OCI-LY7 (cell line): ENCODE measurements at places on chromosomes 11 and 22. TPM values are rescaled to one million over a fixed set of nuclear protein-coding genes. Genes with fewer than 3 reads are reported as not detected.

DNA sequence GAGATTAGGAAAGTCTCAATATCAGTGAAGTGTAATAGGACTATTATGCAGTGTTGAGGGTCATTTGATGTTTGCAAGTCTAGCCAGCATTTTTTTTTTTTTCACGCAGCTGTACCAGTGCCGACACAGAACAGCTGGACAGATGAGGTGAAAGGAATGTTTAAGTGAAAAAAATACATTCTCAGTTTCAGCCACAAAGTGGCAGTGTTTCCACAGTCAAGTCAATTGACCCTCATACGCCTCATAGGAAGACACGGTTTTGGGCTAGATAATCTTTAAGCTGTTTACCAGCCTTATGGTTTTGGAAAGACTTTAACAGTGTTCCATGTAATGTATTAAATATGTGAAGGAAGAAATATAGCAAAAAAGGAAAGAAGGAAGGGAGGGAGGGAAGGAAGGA is 349.9 kb upstream of the ANO3 start:
- DNase-seq = peak; percentile 87

GRCh38 chr22:31104869-31105268 is 2.5 kb downstream of the SELENOM start:
- no peak for DNase-seq

GRCh38 chr11:37632748-37633147 is 1034.7 kb upstream of the RAG2 start:
- DNase-seq = no peak

CARD18 gene
- not detected in 2 replicates for total RNA-seq

DNA sequence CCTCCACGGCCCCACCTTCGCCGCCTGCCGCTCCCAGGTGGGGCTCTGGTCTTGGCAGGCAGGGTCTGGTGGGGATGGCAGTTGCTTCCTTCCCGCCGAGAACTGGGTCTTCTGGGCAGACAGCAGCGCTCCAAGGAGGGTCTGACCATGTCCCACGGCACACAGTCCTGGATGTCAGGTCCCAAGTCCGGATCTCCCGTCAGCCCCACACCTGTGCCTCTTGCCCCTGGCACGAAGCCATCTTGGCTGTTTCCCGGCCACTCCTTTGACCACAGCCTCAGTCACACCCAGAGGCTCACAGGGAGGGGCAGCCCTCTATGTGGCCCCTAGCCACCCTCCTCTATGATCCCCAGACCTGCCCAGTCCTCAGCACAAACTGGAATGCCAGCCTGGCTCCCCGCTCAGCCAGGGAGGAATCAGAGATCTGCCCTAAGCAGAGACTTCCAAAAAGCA is 14.3 kb downstream of the MUC5B start:
- DNase-seq = no peak

- DNase-seq = peak; percentile 32
Observed at GRCh38 chr11:1336836-1337646, 27.6 kb upstream of the TOLLIP start.

DNA sequence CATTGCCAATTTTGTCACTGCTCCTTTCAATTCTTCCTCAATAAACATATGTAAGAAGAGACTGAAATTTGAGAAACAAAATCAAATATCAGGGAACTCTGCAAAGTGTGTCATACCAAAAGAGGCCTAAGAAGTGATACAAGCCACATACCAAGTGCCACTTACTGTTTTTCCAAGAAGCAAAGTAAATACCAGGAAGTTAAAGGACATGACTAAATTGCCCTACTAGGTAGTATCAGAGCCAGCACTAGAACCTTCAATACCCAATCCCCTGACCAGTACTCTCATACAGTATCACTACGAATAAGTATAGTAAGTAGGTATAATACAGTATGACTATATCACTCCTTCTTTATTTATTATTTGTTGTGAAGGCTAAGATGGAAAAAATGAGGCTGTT is 13.6 kb downstream of the MAML2 start:
- no peak for DNase-seq

DNA sequence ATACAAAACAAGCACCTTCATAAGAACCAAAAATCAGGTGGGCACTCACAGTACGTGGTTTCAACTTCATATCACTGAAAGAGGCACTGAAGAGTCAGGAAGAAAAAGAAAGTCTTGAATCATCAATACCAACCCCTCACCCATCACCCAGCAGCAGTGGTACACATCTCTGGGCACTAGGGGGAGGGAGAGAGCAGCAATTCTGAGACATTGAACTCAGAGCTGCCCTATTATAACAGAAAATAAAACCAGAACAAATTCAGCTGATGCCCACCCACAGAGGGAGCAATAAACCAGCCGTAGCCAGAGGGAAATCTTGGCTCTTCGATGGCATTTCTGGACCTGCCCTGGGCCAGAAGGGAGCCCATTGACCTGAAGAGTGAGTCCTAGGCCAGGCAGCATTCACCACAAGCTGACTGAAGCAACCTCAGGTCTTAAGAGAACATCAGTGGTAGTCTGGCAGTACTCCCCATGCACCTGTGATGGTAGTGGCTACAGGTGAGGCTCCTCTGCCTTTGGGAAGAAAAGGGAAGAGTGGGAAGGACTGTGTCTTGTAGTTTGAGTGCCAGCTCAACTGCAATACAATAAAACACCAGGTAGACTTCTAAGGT is 42.2 kb upstream of the FAM181B start:
- DNase-seq = peak; percentile 51

DNA sequence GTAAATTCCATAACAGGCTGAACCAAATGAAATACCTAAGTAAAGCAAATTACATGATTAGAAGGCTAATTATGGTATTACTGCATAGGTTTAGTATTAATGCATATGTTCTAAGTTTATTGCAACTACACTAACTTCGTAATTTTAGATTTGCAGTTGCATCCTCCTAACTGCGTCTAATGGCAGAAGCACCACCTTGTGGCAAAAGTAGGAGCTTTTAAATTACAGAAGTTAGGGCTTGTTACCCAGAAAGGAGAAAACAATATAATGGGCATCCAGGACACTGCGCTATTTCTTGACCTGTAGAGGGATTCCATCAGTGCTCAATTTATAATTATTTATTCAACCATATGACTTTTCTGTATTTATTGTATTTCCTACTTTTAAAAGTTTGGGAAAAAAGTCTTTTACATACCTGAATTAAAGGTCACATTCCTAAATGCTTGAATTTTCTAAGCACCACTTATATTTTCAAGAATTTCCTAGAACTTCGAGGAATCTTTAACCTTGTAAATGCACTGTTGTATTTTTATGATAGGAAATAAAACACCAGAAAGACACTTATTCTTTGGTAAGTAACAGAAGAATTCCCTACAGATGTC is 16.3 kb upstream of the GPR83 start:
- DNase-seq = peak; percentile 19

SCGB1D1 gene
- total RNA-seq = not detected in 2 replicates

DNA sequence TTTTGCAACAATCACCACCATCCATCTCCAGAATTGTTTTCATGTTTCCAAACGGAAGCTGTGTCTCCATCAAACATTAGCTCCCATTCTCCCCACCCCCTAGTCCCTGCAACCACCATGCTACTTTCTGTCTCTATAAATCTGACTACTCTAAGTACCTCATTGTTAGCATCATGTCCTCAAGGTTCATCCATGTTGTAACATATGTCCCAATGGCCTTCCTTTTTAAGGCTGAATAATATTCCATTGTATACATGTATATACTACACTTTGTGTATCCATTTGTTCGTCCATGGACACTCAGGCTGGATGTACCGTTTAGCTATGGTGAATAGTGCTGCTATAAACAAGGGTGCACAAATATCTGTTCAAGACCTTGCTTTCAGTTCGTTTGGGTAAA is 8.2 kb upstream of the DPF2 start:
- no peak for DNase-seq

DNA sequence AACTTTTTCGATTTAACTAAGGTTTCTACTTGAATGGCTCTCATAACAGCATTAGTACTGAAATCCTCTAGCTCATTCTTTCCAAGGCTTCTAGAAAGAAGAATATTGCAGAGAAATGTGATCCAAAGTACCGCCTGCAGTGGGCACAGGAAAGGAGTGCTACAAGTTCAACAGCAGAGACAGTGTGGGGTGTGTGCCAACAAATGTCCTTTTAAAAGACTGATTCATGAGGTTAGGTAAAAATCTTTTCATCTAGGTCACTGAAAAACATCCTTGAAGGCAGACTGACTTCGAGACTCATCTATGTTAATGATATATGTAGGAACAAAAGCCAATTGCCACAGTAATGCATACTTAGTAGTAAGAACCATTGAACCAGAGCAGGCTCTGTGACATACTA is 349.1 kb upstream of the PITPNB start:
- no peak for DNase-seq

- no peak for DNase-seq
Observed at GRCh38 chr22:39717099-39717498, 146.5 kb downstream of the CACNA1I start.

- DNase-seq = no peak
Observed at GRCh38 chr11:63802637-63803414, 10.4 kb upstream of the SPINDOC start.
